AG10803 (cell line): ENCODE measurements at places on chromosomes 12 and 14.

DNA sequence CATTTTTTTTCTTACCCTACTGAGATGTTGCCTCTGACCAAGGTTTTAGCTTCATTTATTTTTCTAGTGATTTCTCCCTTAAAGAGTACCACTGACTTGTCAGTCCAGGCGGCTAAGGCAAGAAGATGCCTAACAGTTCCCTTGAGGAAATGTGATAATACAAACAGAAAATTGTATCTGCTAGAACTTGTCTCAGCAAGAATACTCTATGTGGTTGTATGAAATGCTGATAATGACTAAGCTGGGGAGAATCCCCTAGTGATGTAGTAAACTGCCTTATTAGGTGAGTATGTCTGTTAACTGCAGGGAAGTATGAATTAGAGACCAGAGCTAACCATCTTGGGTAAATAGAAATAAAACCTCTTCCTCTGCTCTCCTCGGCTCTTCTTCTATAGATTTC lies 6.7 kb downstream of the C12orf54 start:
- DNase-seq = peak; percentile 5

- DNase-seq = peak; percentile 60
These were observed 107.0 kb downstream of the ADAMTS20 start for GRCh38 chr12:43444940-43445564.

GRCh38 chr14:106459971-106460730 lies 933.8 kb downstream of the TMEM121 start:
- no peak for DNase-seq

GRCh38 chr12:97513950-97514349 lies 51.3 kb downstream of the RMST start:
- no peak for DNase-seq

DNA sequence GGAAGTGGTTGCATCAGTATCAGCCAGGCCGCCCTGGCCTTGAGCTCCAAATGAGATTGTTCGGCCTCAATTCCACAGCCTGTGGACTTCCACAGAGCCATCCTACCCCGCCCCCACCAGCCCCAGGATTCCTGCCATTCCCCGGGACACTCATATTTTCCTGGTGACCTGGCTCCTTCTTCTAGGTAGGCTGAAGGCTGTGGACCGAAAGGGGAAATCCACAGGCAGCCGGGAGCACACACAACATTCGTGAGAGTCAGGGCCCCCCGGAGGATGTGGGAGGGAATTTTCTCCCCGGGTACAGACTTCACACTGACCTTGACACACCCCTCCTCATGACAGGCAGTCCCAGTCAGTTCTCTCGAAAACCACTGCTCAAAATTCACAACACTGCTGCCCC lies 39.9 kb downstream of the RIN3 start:
- peak; percentile 43 for DNase-seq
